ENCODE measurements at places on chromosomes 2 and 18. TPM values are rescaled to one million over a fixed set of nuclear protein-coding genes. Genes with fewer than 3 reads are reported as not detected.
A peak's percentile ranks its signal among the peaks of the same experiment; 100 is the strongest.

- DNase-seq: no peak
Measured at GRCh38 chr2:179478771-179479170, 214.1 kb upstream of the SESTD1 start.

DNA sequence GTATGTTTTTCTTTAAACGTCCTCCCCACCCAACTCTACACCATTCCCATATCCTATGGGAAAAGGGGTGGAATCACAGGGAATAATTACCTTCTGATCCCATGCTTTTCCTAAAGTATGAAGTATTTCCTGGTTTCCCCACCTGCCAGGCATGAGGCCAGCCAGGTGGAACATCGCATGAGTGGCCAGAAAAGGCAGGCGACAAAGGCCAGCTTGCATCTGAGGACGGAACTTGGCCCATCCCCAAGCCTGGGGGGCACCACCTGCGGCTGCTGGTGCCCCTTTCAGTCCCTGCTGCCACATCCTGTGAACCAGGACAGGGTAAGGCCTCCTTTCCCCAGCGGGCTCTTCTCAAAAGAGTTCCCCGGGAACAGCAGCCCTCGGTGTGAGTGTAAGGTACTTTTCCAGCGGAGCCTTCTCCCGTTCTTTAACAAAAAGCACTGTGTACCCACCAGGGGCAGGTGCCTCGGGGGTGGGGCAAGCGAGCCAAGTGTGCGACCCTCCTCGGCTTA is 1.2 kb upstream of the ERFE start:
- no peak for DNase-seq

- no peak for DNase-seq
Measured at GRCh38 chr2:131039908-131040660, 53.2 kb downstream of the FAM168B start.

DNA sequence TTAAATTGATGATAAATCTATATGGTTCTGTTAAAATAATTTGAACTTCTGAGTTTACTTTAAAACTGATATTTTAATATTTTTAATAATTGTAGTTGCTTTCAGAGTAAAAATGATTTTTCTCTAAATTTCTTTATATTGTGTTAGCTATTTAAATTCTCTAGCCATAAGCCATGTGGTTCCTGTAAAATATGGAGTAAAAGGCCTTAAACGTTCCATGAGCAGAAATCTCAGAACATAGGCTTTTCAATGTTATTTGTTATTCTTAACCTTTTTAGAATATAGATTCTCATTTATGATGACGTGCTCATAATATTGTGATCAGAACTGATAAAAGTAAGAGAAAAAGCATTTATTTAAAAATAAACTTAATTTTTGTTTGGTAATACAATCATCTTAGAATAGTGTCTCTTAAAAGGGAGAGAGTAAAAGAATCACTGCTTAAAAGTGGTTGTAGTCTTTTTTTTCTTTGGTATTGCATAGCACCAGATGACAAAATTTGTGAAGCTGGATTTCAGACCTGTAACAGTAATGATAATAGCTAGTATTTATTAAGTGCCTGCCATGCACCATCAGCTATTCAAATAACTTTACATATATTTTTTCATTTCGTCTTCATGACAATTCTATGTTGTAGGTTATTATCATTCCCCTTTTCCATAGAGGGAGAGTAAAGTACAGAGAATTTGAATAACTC is 2.7 kb downstream of the BMPR2 start:
- no peak for DNase-seq

GRCh38 chr2:203949228-203949627 is 12.7 kb downstream of the ICOS start:
- DNase-seq: peak; percentile 12

GRCh38 chr2:127678991-127679390 is 3.7 kb upstream of the LIMS2 start:
- DNase-seq: no peak

DNA sequence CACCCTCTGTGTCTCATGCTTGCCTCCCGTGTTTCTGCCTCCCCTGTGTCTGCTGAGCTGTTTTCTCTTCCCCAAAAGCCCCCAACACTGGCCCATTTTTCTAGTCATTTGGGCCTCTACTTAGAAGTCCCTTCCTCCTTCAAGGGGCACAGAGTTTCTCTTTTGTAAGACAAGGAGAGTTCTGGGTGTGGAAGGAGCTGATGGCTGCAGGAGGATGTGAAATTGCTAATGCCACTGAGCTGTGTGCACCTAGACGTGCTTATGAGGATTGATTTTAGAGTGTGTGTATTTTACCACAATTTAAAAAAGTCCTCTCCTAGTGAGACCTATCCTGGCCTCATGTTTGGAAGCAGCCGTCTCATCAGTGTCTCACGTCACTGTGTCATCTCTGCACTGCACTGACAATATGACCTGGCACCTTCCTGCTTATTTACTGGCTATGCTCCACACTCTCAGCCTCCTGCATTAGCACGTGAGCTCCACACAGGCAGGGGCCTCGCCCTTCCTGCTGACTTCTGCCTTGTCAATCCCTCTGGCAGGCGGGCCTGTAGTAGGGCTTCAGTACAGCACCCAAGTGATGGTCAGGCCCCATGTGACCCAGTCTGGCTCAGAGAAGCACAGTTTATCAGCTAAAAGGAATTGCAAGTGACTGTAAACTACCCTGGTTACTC is 8.0 kb upstream of the MBP start:
- no peak for DNase-seq

GRCh38 chr2:51084750-51085149 is 52.8 kb upstream of the NRXN1 start:
- no peak for DNase-seq

GRCh38 chr2:230682546-230682945 is 30.1 kb upstream of the CAB39 start:
- no peak for DNase-seq

DNA sequence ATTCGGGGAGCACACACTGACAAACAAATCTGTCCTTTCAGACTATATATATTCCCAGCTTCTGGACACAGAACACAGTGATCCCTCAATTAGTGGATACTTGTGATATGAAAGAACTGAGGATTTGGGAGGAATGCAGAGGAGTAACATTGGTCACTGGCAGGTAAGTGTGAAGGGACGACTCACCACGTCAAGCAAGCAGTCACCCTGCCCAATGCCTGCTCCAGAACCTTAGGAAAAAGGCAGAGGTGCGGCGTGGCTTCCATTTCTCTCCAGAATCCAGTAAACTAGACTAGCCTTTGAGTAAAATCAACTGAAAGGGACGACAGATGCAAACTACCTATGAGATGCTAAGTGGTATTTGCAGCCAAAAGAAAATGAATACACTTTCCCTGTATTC is 1.1 kb downstream of the CCDC93 start:
- no peak for DNase-seq

DNA sequence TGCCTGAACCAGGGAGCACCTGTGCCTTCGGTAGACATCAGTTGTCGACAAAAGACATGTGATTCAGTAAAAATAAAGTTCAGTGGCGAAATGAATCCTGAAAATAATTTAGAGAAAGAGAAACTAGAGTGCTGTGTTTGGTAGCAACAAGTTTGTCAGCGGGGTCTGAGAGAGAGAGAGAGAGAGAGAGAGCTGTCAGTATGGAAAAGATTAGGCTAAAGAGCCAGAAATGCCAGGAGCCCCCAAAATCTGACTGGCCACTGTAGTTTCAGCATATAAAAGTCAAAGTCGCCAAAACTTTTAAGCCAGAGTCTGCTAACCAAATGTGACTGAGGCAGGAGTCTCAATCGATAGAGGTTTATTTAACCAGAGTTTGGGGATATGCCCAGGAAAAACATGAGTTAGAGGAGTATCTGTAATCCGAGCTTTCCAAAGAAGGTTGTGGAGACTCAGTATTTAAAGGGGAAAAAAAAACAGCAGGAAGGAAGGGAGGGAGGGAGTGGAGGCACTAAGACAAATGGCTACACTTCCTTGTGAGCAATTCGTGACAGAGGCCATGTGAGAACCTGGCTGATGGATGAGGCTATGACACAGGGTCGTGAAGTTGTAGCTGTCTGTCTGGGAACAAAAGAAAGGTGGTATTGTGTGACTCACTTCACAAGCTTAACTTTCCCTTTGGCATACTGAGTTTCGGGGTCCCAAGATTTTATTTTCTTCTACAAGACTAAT is 20.5 kb upstream of the GNAL start:
- no peak for DNase-seq

DNA sequence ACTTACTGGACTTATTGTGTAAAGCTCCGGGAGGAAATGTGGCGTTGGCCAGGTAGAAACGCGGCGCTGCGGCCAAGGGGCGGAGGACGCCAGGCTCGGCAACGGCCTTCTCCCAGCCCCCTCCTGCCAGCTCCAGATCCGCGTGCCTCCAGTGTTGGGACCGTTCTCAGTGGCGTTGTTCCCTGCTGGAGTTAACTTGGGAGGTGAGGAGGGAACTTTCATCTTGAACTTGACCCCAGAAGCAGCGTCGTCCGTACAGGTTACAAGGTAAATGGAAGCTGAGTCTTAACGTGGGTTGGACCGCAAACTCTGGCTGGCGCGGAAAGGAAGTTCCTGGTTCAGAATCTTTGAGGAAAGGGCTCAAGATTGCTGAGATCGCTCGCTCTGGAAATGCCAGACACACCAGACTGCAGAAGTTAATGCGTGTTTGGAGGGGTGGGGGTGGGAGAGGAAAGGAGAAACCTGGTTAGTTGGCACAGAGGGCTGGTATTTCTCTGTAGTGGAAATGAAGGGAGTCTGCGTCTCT is 1.3 kb downstream of the TANC1 start:
- peak; percentile 29 for DNase-seq

DNA sequence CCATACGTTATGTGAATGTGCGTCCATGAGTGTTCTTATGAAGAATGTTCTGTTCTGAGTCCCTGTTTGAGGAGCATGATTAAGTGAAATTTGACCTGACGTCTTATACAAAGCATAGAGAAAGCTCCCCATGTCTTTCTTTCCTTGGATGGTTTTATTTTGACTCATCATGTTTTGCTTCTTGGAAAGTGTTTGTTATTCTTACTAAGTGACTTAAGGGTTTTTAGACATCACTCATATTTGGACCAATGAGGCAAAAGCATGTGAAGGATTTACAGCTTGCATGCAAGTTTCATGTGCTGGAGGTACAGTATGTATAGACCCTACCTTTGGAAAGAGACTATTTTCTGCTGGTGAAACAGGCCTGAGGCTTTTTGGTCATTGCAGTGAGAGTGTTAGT is 33.5 kb upstream of the ZEB2 start:
- no peak for DNase-seq

The DSC2 gene
- total RNA-seq: 0.29 TPM

The VSNL1 gene
- 0.08 TPM for total RNA-seq

The CRYGA gene
- not detected for total RNA-seq

The GPAT2 gene
- not detected for total RNA-seq

The CERKL gene
- total RNA-seq: not detected

The REG3A gene
- not detected for total RNA-seq

The GRB14 gene
- 4.1 TPM for total RNA-seq

The MOGAT1 gene
- total RNA-seq: not detected

The ADAM17 gene
- total RNA-seq: 33.3 TPM

The SCYGR4 gene
- total RNA-seq: not detected

The FEZ2 gene
- total RNA-seq: 58.1 TPM

The BBS5 gene
- total RNA-seq: 19.2 TPM

The PTPN2 gene
- total RNA-seq: 31.1 TPM
